Activated CD8-positive, alpha-beta memory T cell treated with anti-CD3 and anti-CD28 coated beads, Interleukin-2, amount 50 U/mL, for 48 hours (primary cell): ENCODE measurements at places on chromosomes 1 and 21.

- no peak for DNase-seq
Observed at GRCh38 chr1:240030236-240030635, 61.4 kb upstream of the FMN2 start.

GRCh38 chr1:67815303-67816094 is 17.8 kb downstream of the GNG12 start:
- no peak for DNase-seq

- DNase-seq, result no peak
Observed at GRCh38 chr1:89627596-89627962, 5.3 kb upstream of the LRRC8C start.

- DNase-seq, result no peak
Observed at GRCh38 chr1:93443454-93443853, 4.5 kb upstream of the FNBP1L start.

GRCh38 chr1:13604176-13604575 is 20.5 kb downstream of the PDPN start:
- DNase-seq, result no peak

- DNase-seq, result no peak
Observed at GRCh38 chr1:2966449-2967328, 54.6 kb upstream of the ACTRT2 start.

DNA sequence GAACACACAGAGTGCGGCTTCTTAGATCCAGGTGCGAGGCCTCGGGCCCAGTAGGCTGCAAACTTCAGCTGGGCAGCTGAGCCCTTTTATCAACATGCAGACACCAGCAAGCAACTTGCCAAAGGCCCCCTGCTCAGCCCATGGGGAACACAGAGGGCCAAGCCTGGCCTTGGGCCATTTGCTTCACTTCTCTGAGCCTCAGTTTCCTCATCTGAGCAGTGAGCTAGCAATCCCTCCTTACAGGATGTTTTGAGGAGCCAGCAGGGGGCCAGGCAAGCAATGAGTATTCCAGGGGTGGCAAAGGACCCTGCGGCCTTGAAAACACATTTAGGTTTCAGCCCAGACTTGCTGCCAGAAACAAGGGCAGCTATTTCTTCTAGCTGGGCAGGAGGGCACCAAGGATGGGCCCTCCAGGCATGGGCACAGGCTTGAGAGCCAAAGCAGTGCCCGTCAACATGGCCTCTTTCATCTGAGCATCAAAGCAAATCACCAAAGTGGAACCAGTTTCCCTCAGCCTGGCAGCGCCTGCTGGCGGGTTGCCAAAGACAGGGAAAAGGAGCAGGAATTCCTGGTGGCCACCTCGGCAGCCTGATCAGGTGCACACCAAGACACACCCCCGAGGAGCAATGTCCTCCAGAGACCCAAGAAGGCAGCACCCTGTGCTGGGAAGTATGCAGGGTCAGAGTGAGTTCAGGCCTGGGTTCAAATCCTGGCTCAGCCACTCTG is 1.4 kb downstream of the MATN1 start:
- DNase-seq, result no peak

GRCh38 chr1:66415866-66416265 is 118.1 kb upstream of the SGIP1 start:
- DNase-seq, result no peak

GRCh38 chr1:85343213-85343611 is 66.8 kb upstream of the BCL10 start:
- no peak for DNase-seq

DNA sequence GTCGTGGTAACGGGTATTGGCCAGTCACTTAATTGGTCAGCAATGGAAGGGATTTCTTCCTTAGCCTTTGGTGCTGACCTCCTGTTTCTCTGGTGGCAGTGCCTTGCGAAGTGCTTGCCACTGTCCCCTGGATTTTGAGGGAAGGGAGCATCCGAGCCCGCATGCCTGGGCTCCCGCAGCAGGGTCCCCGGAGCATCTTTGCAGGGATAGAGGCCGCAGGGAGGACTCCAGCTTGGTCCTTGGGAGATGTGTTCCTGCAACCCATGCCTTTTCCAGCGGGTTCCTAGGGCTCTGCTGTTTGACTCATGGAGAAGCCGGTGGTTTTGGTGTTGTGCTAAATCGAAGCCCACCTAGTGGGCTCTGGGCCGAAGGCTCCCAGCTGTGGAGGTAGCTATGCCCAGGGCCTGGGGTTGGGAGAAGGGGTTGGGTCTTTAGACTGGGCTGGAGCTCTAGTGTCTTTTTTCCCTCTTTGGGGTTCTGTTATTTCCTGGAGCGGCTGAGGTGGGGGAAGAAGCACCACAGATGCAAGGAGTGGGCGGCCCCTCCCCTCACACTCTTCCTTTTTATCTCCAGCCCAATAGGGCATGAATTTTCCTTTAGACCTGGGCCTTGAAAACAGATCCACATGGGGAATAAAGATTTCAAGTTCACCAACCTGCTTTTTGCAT is 39.0 kb downstream of the PIK3CD start:
- no peak for DNase-seq

- DNase-seq, result no peak
Observed at GRCh38 chr1:16371725-16372124, 4.7 kb downstream of the SZRD1 start.

DNA sequence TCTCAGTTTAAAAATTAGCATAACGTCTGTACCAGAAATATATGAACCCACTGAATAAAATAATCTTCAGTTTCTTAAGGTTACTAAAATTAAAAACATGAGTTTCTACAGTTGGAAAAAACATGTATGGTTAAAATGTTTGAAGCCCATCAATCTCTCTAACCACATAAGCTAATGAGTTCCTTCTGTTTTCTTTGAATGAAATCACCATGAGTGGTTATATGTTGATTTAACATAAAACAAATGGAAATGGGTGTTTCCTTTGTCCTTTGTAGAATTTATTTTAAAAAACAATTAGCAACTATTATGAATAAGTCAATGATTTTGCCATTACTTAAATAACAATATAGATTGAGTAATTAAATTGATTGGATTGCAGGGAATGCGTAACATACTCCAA is 3.0 kb upstream of the ADGRL2 start:
- DNase-seq, result no peak

GRCh38 chr1:73097917-73098316 is 815.6 kb upstream of the NEGR1 start:
- DNase-seq, result no peak

- no peak for DNase-seq
Observed at GRCh38 chr1:108152782-108153222, 47.3 kb downstream of the SLC25A24 start.

DNA sequence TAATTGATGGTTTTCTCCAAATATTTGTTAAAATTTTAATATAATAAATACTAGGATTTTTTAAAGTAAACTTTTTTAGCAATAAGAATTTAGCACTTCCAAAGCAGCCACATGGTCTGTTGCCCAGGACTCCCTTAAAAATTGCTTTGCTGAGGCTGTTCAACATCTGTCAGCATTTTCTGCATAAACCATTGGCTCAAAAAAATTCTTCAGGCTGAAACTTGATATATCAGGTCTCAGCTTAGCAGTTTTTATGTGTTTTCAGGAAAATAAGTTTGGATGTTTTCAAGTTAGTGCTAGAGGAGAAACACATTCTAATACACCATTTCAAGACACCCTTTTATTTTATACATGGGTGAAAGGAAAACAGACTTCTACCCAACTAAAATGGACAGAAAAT is 69.1 kb upstream of the C1orf105 start:
- no peak for DNase-seq

DNA sequence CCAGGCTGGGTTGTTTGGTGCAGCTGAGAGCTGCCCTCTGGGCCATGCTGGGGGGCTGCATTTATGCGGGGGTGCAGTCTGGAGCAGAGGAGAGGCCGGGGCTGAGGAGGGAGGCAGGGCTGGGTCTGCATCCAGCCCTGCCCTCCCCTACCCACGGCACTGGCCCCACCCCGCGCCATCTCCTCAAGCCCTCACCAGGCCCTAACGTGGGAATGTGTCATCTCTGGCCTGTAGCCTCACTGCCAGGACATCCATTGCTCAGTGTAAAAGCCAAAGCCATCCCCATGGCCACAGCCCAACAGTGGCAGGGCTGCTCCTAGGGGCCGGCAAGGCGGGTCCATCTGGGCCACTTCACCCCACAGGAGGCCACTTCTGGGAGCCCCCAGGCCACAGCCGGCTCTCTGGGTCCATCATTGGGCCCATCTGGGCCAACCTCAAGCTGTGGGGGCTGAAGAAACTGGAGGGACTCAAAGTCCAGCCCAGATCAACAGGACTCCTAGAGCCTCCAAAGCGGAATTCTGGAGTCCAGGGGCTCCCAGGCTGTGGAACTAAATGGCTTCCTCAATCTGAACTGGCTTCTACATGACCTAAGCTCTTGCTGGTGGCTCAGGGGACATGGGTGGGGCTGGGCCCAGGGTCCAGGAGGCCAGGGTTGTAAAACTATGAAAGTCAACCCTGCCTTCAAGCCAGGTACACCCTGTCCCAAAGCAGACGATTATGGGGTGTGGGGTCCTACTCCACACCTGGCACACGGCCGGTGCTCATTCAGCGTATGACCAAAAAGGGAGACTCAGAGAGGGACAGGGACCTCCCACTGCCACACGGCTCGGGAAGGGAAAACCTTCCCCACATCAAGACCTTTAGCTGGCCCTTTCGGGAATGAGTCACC is 32.6 kb downstream of the RUNX3 start:
- peak; percentile 63 for DNase-seq

DNA sequence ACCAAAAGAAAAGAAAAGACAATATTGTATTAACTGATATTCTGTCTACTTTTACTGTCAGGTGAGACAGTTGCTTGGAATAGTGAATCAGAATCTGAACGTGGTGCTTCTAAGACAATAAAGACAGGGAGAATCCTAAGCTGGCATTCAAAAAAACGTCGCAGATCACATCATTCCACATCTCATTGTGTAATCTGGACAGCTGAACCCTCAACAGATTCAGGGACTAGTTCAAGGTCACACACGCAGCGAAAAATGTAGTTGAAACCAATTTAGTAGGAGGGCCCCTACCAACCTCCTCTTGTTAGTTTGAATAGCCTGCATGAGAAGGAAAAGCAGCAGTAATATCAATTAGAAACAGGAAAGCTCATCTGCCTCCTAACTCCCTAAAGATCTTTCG is 46.4 kb upstream of the KRTAP19-8 start:
- DNase-seq, result no peak

DNA sequence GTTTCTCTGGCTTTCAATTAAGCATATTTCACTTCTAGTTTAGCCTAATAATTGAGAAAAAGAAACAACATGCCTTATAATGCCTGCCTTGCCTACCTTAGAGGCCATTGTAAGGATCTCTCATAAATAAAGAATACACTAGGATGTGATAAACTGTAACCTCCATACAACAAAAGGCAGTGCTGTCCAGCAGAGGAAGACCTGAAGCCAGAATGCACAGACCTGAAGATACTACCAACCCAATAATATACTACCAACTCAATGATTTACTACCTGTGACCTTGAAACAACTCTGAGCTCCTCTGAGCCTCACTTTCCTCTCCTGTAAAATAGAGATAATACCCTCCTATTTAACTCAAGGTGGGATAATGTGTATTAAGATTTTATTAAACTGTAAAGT is 361.3 kb downstream of the TTLL7 start:
- DNase-seq, result no peak

DNA sequence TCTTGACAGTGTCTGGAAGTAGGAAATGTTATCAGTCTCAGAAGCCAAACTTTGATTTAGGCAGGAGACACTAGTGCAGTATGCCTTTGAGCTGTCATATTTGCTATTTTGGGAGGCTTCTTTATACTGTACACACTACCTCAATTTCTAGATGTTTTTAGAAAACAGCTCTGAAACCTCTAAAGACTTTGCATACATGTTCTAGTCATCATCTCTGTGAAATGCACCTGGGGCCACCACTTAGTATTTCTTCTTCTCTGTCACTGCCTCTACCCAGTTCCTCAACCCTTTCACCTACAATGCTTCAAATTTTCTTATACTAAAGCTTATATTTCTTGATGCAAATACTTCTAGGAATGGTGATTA is 29.1 kb upstream of the PLA2G4A start:
- DNase-seq, result no peak

GRCh38 chr21:44265734-44266270 is 4.1 kb upstream of the DNMT3L start:
- no peak for DNase-seq

DNA sequence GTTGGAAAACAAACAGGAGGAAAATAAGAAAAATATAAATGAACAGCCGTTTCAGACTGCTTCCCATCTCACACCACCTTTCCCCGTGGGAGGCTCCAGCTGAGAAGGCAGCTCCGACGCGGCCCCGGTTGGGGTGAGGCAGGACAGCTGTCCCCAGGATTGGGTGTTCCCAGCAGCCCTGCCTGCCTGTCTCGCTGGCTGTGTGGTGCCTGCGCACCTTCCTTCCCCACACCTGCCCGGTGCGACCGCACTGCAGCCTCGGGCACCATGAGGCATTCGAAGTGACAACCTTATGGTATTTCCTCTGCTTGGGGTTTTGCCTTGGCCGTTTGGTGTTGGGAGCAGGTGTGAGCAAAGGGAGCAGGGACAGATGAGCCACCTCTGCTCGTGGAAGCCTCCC is 161.6 kb downstream of the PRDM16 start:
- no peak for DNase-seq

GRCh38 chr1:4395158-4395557 is 259.3 kb upstream of the AJAP1 start:
- no peak for DNase-seq

GRCh38 chr1:44718091-44718490 is 12.9 kb downstream of the RNU5D-1 start:
- no peak for DNase-seq

DNA sequence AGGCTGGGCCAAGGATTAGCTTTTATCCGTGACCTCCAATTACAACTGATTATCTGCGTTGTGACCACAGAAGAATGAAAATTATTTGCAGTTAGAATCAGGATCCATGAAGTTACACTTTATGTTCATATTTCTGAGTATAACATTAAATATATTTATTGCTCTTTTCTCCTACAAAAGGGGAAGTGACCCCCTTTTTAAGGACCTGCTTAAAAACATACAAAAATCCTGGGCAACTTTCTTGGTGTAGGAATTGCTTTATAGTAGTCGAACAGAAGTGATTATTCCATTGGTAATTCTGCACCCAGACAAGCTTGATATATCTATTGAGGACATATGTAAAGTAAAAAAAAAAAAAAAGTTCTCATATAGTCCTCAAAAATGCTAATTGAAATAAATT is 208.7 kb downstream of the MRPL39 start:
- DNase-seq, result no peak

DNA sequence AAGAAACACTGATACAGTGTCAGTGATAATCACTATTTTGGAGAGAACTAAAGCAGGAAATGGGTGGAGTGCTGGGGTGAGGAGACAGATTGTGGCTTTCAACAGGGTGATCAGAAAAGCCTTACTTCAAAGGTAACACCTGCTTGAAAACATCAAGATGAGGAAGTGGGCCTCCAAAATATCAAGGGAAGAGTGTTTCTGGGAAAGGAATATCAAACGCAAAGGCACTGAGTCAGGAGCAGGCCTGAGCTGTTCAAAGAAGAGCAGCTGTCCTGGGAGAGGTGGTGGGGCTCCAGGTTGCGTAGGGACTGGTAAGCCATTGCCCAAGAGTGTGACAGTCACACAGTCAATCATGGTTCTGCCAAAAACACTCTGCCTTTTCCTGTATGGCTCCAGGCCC is 47.1 kb upstream of the ATP1A1 start:
- DNase-seq, result peak; percentile 63

GRCh38 chr1:29539971-29540370 is 303.6 kb downstream of the PTPRU start:
- DNase-seq, result no peak
